ENCODE measurements at places on chromosomes 12 and 14.

DNA sequence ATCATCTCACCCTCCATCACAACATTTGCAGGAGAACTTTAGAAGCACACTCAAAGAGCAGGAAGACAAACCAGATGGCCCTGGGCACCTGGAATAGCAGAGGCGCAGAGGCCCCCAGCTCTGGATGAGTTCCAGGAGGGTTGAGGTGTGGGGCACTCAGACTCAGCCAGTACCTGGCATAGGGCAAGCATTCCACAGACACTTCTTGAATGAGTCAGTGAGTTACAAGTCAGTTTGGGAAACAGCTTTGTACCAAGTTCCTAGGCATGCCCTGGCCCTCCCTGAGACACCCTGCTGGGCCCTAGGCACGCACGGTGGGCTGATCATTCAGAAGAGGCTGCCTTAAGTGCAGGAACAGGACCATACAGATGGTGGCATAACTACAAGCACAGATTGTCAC, 54.3 kb downstream of the MAP3K9 start:
- DNase-seq = no peak

GRCh38 chr12:7498809-7499208, 4.8 kb downstream of the CD163 start:
- DNase-seq = no peak

DNA sequence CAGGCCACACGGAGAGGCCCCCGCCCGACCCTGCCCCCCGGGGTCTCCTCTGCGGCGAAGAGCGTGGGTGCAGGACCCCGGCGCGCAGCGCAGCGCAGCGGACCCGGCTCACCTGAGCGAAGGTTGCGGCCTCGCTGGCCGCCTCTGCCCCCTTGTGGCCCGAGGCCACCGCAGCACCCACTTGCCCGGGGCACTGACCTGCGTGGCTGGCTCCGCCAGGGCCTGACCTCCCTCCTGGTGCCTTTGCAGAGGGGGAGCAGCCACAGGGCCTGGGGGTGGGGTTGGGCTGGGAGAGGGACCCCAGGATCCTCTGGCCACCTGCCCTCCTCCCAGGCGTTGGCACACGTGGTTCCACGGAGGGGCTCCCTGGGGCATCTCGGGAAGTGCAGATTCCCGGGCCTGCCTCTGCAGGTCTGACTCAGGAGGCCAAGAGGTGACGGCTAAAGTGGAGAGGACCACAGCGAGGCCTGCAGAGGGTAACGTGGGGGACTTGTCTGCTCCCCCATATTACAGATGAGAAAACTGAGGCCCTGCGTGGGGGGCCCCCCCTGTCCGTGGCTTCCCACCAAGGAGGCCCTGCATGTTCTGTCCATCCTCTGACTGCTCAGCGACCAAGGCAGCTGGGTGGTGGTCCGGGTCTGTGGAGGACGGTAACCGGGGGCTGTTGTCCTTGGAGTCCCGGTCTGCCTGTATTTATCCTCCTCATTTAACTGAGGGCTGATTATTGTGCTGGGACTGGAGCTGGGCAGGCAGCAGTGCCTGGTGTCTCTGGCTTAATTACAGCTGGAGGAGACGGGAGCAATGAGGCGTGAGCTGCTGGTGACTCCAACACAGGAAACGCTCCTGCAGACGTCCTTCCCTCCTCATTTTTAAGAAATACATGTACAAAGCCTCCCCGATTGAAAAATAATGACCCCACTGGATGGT, 67.9 kb upstream of the BEGAIN start:
- DNase-seq = no peak

DNA sequence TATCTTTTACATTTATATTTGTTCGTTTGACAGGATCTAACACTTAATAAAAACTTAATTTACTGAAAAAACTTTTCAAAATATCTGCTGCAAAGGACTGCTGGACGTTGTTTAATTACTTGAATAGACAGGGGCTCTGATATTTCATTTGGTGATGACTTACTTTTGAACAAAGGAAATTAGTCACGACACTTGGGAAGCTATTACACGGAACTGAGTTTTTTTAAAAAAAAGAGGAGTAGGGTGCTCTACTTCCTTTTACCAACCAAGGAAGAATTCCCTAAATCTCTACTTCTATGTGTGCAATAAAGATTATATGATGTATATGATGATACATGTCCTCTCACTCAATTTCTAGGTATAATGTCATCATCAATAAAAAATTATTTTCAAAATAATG, 4.7 kb downstream of the FGD6 start:
- DNase-seq = no peak

All from NCI-H1048 (cell line).